ENCODE measurements at places on chromosomes 4 and X.

GRCh38 chr4:150681063-150681462 is 99.1 kb downstream of the MAB21L2 start:
- no peak for DNase-seq

- no peak for DNase-seq
Observed at GRCh38 chr4:27917381-27917780, 1056.7 kb downstream of the STIM2 start.

GRCh38 chr4:9679704-9680478 is 101.5 kb upstream of the DRD5 start:
- DNase-seq = no peak

GRCh38 chr4:126992910-126993309 is 639.8 kb upstream of the INTU start:
- DNase-seq = no peak

DNA sequence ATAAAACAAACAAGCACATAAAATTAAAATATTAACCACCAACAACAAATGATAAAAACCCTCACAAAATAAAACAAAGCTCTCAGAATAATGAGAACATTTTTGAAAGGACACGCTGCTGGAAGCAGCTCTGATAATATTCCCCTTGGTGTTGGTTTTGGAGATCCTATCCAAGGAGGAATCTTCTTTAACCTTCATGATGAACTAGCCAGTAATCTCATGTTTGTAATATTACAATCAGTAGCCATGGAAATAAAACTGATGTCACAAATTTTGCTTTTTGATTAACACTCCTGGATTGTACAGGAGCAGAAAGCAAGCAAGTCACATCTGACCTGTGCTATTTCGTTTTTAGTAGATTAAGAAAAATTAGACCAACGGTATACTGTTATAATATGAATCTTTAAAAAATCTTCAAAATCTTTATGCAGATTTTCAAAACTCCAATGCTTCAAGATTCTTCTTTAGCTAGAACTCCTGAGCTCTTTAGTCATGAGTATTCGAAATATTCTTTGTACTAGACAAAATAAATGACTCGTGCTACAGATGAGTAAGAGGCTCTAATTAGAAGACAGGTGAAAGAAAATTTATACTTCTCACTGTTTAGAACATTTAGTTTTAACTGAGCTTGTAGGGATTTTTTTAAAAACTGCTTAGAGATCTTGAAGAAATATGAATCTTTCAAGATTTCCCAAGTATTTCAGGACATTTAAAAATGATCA is 154.1 kb downstream of the RASL11B start:
- no peak for DNase-seq

DNA sequence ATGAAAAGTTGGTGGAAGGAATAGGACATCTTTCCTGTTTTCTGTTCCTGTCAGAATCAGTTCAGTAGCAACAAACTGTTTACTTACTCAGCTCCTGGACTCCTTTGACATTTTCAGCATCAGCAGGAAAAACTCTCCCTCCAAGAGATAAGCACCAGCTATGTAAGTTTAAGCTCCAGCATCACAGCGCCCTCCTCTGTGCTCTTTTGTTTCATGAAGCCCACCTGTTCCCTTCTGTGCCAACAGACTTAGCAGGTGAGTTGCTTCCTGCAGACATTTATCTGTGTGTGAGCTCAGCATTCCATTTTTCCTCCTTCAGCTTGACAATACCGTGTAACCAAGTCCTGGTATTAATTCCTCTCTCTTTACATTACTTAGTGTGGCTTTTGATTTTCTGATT is 644.1 kb upstream of the AGA start:
- DNase-seq = no peak

GRCh38 chr4:72430050-72430449 is 139.0 kb downstream of the ADAMTS3 start:
- DNase-seq = no peak

DNA sequence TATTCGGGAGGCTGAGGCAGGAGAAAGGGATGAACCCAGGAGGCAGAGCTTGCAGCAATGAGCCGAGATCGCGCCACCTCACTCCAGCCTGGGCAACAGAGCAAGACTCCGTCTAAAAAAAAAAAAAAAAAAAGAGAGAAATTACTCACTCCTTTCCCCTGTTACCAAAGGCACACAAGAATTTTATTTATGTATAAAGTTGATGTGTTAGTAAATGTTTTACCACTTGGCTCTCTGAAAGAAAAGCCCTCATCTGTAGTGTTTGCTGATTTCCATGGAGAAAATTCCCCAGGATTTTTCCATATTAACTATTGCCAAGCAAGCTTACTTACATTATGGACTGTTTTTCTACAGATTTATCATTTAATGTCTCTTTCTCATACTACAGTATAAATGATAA is 142.1 kb upstream of the PABPC4L start:
- no peak for DNase-seq

DNA sequence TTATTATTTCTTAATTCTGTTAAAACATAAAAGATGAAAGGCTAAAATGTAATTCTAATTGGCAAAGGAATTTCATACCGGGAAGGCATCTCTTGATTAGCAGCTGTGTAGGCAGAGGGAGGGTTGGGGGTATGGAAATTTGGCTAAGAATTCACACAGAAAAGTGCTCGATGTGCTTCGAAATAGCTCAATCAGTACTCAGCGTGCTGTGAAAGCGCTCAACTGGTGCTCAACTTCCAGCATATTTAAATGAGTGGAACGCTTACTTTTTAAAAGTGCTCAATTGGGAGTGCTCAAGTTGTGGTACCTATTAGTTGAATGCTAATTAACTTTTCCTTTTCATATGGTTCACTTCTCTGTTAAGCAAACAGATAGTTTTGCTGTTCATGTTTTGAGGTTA is 695.9 kb upstream of the ATOH1 start:
- no peak for DNase-seq

DNA sequence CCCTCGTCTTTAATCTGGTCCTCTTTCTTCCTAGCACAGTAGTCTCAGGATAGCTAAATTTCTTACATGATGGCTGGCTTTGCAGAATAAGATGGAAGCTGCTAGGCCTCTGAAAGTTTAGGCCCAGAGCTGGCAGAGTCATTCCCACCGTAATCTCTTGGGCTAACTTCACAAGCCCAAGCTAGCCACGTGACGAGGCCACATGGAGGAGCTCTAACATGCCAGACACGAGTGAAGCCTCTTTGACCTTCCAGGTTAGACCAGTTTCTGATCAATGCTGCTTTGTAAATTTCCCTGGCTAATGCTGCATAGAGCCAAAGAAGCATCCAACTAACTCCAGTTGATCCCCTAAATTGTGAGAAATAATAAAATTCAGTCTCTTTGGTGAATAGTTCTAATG is 9.5 kb upstream of the CENPE start:
- DNase-seq = no peak

- no peak for DNase-seq
Observed at GRCh38 chrX:111955901-111956300, 79.9 kb downstream of the TRPC5OS start.

DNA sequence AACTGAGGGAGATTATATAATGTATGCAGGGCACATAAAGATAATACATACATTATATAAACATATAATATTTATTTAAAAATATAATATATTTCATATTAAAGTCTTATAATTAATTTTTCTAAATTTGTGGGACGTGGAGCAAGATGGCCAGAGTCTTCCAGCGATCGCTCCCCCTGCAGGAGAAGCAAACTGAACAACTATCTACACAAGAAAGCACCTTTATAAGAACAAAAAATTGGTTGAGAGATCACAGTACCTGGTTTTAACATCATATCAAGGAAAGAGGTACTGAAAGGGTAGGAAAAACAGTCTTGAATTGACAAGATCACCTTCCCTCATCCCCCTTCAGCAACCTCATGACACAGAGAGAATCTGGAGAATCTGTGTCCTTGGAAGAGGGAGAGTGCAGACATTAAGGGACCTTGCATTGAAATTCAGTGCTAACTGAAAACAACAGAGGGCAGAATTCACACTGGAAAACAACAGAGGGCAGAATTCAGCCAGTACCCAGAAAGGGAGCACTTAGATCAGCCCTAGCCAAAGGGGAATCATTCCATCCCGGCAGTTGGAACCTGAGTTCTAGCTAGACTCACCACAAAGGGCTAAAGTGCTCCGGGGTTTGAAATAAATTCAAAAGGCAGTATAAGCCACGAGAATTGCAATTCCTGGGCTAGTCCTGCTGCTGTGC is 262.5 kb upstream of the NDST3 start:
- no peak for DNase-seq

- DNase-seq = no peak
Observed at GRCh38 chrX:69130439-69130838, 34.8 kb downstream of the PJA1 start.

GRCh38 chr4:84455697-84456096 is 43.4 kb downstream of the NKX6-1 start:
- DNase-seq = no peak

DNA sequence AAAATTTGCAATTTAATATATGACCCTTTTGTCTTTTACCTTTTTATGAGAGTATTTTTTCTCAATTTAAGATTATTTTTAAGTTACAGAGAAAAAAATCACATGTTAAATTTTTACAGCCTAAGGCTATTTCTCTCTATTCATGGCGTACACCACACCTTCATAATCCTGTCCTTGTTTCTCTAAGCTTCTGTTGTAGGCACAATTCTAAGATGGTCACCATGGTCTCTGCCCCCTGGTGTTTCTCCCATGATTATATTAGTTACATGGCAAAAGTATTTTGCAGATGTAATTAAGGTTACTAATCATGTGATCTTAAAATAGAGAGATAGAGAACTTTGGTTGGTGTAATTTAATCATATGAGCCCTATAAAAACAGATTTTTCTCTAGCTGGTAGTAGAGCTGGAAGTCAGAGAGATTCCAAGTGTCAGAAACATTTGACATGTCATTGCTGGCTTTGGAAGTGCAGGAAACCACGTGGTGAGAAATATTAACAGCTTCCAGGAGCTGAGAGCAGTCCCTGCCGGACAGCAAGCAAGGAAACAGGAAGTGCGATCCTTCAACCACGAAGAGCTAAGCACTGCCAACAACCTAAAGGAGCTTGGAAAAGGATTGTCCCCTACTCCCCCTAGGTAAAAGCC is 89.8 kb downstream of the EIF4E start:
- DNase-seq = no peak

DNA sequence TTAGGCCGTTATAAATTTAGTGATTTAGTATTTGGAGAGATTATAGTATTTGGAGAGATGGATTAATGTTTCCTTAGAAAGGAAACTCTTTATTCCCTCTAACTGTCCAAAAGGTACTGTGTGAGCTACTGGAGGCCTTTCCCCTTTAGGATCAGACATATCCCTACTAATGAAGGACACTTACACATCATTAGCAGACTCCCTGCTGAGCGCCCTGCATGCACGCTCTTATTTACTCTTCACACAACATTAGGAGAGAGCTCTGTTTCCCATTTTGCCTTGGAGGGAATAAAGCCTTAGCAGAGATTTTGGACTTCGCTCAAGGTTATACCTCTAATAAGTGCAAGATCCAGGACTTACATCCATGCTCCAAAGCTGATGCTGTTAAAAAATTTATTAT is 17.8 kb upstream of the STOX2 start:
- DNase-seq = no peak

DNA sequence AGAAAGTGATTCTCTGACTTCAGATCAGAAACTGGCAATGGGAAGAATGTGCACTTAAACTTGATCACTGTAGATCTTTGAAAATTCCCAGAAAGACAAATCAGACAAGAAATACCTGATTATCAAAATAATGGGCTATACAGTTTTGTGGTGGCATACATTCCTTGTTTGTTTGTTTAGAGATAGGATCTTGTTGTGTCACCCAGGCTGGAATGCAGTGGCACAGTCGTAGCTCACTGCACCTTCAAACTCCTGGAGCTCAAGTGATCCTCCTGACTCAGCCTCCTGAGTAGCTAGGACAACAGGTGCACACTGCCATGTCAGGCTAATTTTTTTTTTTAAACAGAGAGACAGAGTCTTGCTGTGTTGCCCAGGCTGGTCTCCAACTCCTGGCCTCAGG is 81.0 kb upstream of the SPRY1 start:
- no peak for DNase-seq

DNA sequence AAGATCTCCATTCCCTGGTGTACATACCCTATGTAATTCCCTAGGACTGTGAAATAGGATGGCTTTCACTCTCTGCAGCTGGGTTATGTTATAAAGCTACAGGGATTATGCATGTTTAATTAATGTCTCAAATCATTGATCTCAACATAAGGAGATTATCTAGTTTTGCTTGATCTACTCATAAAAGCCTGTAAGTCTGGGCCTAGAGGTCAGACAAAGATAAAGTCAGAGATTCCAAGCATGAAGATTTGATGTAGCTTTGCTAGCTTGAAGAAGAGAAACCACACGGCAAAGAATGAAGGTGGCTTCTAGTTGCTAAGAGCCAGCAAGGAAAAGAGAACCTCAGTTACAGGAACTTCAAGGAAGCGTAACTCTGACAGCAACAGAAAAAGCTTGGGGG is 456.9 kb downstream of the CCSER1 start:
- no peak for DNase-seq

GRCh38 chr4:27278615-27279375 is 418.2 kb downstream of the STIM2 start:
- no peak for DNase-seq

DNA sequence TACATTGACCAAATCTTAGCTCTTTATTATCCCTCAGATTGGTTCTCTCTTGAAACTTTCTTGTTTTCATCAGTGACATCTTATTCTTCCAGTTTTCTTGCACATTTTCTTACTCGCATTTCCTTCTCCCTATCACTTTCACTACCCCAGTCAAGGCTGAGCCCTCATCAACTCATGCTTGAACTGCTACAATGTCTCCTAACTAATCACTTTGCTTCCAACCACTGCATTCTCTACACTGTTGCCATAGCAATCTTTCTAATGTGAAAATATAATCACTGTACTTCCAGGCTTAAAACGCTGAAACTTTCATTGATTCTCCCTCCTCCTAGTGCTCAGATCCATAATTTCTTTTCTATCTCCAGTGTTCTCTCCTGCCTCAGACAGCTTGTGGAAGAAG is 22.2 kb upstream of the LPAR4 start:
- DNase-seq = no peak

GRCh38 chrX:123481913-123482851 is 250.7 kb downstream of the THOC2 start:
- DNase-seq = no peak

DNA sequence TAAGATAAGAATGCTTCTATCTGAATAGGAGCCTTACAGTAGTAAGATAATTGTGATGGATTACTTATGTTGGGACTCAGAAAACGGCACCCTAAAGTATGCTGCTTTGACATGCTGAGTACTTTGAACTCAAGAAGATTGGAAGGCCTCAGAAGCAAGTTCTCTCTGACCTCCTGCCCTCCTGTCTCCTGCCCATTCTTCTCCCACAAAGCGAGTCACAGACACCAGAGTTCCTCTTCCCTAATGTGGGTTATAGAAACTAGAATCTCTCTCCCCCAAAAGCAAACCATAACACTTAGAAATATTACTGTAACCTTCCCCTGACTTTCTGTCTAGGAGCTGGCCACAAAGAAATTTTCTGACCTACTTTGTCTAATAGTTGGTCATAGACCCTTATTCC is 76.5 kb downstream of the DDIT4L start:
- DNase-seq = no peak
